ENCODE measurements at places on chromosomes 4 and X.

GRCh38 chrX:15072880-15073279 is 197.0 kb downstream of the ASB9 start:
- no peak for DNase-seq

DNA sequence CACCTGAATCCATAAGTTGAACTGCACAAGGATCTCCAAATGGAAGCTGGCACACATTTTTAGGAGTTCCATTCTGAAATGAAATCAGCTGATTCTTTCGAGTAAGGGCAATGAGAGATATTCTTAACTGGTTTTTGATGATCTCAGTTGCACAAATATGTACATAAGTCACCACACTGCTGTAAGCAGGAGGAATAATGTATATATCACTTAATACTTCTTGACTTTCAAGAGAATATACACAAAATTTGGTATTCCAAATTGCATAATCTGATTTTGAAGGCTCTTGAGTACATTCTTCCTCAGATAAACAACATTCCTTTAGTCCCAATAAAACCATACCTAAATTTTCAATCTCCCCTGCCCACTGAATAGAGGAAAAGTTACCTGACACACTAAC is 8.2 kb downstream of the FANCB start:
- no peak for DNase-seq

DNA sequence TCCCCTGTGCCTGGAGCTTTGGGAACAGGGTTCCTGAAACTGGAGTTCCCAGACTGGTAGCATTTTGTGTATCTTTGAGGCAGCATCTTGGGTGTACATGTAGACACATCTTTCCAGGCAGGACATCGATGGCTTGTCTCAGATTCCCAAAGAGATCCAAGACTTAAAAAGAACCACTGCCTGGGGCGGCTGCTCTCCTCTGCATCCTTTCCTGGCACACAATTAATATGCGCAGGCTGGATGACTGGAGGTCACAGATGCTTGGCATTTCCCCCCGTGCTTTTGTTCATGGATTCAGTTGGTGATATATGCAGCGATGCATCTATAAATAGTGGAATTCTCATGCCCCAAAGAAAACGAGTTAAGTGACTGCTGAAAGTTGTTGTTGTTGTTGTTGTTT is 80.5 kb downstream of the CLDN34 start:
- no peak for DNase-seq

- no peak for DNase-seq
Observed at GRCh38 chr4:185693548-185694215, 118.3 kb downstream of the SORBS2 start.

DNA sequence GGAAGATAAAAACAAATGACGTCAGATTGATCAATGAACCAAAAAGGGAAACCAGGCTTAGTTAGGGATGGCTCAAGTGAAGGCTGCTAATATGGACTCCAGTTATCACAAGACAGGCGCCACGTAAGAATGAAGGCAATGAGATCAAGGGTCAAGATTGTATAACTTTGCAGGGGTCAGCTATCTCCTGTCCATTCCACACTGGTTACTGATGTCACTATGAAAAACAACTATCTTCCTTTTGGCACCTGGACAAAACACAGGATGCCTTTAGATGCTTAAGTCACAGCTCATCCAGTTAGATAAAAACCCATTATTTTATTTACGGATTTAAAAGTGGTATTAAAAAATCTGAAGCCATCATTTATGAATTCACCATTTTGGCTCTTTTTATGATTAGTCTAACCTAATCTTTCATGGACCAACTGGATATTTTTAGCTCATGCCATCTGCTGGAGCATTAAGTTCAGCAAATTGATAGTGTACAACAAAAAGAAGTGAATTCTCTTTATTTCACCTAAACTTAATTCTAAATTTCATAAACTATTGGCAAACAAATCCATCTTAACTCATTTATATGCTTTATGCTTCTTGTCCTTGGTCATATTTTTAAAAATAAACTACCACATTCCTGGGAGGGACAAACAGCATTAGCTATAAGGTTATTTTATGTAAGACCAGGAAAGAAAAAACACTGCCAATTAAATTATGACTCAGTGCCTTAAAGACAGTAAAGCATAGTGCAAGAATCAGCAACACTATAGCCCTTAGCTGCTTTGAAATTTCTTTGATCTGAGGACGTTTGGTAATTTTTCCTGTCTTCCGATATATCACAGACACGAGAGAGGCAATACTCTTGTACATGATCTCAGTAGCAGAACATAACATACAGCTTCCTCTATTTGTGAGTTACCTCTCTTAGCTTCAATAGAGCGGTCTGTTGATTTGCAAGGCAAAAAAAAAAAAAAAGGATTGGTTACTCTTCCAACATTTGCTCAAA is 27.0 kb downstream of the DHX15 start:
- no peak for DNase-seq

DNA sequence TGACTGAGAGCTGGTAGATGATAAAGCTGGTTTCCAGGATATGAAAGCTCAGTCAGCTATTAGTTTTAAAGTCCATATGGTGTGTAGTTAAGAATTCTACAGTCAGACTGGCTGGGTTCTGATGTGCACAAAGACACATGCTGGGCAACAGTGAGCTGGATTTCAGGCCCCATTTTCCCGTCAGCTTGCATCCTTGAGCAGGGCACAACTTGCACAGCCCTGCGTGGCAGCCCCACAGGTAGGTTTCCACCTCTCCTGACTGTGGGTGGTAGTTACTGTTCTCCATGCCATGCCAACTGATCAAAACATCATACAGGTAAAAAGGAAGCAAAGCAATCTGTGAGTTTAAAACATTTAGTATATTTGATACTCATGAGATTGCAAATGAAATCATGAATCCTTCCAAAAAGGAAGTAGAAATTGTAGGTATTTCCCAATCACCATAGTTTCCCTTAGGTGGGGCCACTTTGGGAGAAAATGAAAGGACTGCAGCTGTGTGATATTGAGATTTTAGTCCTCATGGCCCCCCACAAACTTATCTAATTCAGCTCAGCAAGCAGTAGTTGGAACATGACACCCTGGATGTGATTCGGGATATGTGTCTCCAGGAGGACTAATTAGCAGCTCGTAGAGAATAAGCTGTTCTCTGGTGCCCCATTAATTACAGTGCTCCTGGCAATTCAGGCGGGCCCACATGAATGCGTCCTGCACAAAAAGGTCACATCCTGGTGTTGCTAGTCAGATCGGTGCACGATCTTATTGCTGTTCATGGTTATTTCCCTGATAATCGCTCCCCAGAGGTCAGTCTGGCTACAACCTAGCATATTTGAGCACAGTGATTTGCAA is 42.4 kb upstream of the NOCT start:
- no peak for DNase-seq

- no peak for DNase-seq
Observed at GRCh38 chrX:137565921-137566745, at the start of gene ZIC3. ZIC3 (plus strand) TSS chrX:137566127; CDS start chrX:137566692, 565 bp downstream.

DNA sequence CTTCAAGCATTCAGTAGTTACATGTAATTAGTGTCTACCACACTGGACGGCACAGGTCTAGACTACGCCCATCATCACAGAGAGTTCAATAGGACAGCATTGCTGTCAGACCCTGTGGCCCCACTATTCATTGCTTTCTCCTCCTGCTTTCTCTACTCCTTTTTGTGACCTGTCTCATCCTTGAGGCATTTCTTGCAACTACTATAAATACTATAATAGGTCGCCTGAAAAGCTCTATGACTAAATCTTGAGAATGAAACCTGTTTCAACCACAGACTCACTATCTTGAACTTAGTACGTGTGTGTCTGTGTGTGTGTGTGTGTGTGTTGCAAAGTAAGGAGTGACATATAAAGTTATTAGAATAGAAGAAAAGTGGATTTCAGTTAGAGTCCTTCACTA is 252.9 kb upstream of the KLF3 start:
- DNase-seq, result no peak

DNA sequence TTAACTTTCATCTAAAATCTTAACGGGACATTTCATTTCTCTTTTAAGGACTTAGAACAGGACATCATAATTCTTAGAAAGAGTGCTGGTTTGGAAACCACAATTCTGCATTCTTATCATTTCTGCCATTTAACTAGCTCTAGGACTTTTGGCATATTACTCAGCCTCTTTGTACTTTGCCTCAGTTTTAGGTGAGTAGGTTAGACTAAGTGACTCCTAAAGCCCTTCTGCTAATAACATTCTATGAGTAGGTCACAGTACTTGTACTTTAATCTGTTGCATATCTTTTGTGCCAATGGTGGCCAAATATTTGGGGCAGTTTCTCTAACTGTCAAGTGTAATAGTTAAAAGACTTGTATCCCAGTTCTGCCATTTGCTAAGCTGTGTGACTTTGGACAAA is 115.4 kb upstream of the NUDT6 start:
- DNase-seq, result no peak

- no peak for DNase-seq
Observed at GRCh38 chr4:60315586-60315985, 884.5 kb upstream of the ADGRL3 start.

GRCh38 chr4:105837037-105837436 is 58.2 kb upstream of the NPNT start:
- no peak for DNase-seq

- no peak for DNase-seq
Observed at GRCh38 chr4:3869174-3869572, 103.0 kb downstream of the ADRA2C start.

GRCh38 chrX:66410806-66411205 is 228.1 kb downstream of the EDA2R start:
- no peak for DNase-seq

- no peak for DNase-seq
Observed at GRCh38 chr4:152448038-152448707, 87.7 kb downstream of the FBXW7 start.

DNA sequence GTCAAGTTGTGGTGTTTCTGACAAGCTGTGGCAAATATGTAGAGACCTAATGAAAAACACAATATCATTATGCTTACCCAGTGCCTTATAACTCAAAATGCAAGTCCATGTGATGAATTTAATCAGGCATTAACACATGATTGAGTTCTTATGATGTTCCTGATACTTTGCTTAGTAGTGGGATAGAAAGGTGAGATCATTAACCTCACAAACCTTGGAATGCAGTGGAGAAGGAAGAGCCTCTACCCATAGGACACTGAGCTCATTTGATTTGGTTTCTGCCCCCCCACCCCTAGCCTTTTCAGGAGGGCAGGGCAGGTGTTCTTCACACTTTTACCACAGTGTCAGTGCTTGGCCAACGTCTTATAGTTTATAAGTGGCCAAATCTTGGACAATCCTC is 683.6 kb upstream of the CPEB2 start:
- no peak for DNase-seq

- no peak for DNase-seq
Observed at GRCh38 chr4:183098019-183098722, 886 bp upstream of the WWC2 start.

DNA sequence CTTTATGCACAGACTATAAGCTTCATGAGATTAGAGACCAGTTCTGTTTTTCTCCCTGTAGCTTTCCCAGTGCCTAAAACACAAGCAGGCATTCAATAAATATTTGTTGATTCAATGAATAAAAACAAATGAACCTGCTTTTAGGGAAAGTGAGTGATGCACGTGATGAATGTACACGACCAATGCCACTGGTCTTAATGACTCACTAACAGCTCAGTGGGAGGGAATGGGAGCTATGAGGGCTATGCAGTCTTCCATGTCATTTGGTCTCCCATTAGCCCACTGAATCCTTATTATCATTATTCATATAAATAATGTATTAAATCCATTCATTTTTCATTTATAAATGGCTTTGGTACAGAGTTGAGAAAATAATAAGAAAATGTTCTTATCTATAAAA is 247.4 kb downstream of the FBXO8 start:
- no peak for DNase-seq

- DNase-seq, result no peak
Observed at GRCh38 chr4:140070973-140071372, 83.0 kb downstream of the MAML3 start.

DNA sequence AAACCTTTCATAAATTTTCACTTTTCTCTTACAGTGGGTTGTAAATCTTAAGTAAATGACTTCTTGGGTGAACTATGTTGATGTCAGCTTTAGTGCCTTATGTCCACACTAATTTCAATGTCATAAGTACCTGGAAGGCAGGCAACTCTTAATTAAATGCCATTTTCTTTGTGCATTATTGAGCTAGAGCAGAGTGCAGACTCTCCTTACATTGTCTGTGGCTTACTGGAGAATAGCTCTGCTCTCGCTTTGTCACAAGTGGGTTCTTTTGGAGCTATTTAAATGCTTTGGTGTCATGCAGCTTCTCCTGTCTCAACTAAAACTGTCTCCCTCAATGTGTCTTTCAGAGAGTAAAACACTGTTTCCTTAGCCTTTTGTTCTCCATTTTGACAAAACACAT is 411.6 kb downstream of the STIM2 start:
- DNase-seq, result no peak

DNA sequence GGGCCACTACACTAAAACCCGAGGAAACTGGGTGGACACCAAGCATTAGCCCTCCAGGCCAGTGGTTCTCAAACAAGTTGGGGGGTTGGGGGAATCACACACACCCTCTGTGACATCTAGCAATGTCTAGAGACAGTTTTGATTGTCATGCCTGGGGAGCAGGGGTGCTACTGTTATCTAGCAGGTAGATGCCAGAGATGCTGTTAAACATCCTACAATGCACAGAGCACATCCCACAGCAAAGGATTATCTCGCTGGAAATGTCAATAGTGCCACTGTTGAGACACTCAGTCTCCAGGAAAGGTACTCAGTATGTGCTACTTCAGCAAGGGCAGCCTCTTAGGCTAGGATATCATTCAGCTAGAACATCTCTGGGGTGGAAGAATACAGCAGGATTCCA is 1.3 kb downstream of the SMC1A start:
- no peak for DNase-seq

DNA sequence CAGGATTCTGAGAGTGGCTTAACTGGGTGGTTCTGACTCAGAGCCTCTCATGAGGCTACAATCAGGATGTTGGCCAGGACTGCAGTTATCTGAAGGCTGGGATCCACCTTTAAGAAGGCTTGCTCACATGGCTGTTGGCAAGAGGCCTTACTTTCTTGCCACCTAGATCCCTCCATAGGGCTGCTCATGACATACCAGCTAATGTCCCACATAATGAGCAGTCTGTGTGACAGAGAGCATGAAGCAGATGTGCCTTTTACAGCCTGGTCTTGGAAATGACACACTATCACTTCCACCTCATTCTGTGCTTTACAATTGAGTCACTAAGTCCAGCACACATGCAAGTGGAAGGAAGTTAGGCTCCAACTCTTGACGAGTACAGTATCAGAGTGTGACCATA is 4.3 kb upstream of the RBM3 start:
- no peak for DNase-seq
